CD4-positive, alpha-beta T cell treated with Interleukin-2 at 100 ng/mL for 4 hours (primary cell): ENCODE measurements at places on chromosomes 13 and 19.
A peak's percentile ranks its signal among the peaks of the same experiment; 100 is the strongest.

DNA sequence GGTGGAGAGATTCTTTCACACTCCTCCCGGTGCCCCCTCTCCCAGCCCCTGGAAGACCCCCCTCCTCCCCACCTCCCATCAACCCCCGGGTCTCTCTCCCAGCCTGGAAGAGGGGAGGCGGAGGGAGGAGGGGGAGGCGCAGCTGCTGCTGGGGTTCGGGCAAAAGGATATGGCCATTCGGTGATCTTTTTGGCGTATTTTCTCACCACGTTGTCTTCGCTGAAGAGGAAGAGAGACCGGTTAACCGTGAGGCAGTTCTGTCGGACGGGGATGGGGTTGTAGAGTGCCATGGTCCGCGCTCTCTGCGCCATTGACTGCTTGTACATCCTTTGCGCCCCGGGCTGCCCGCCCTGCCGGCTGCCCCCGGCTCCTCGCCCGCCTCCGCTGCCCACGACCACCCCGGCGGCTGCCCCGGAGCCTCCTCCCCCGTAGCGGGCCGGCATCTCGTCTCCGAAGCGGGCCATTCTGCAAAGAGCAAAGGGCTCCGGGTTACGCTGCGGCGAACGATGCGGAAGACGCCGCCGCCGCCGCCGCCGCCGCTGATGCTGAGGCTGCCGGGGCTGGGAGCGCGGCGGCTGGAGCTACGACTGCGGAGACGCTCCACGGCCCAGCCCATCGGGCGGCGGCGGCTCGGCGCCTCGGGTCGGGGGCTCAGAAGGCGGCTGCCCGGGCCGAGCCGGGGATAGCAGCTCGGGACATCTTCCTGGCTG lies 363 bp downstream of the CACNA1A start:
- no peak for DNase-seq

- DNase-seq = no peak
These were observed 232.6 kb downstream of the UQCRFS1 start for GRCh38 chr19:28980236-28980868.

DNA sequence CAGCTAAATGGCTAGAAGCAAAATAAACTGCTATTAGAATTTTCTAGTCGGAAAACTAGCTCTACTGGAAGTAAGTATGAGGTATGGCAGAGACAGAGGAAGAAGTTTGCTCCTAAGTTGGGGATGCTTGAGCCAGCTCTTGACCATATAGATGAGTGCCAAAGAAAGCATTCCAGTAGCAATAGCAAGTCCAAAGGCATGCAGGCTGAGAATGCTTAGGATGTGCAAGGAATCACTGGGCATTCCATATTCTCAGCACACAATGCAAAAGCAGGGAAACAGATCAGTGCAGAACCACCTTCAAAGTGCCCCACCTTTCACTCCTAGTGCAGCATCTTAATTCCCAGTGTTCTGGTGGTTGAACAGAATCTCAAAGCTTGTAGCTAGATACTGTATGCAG lies 32.9 kb downstream of the SERTM1 start:
- DNase-seq = no peak

DNA sequence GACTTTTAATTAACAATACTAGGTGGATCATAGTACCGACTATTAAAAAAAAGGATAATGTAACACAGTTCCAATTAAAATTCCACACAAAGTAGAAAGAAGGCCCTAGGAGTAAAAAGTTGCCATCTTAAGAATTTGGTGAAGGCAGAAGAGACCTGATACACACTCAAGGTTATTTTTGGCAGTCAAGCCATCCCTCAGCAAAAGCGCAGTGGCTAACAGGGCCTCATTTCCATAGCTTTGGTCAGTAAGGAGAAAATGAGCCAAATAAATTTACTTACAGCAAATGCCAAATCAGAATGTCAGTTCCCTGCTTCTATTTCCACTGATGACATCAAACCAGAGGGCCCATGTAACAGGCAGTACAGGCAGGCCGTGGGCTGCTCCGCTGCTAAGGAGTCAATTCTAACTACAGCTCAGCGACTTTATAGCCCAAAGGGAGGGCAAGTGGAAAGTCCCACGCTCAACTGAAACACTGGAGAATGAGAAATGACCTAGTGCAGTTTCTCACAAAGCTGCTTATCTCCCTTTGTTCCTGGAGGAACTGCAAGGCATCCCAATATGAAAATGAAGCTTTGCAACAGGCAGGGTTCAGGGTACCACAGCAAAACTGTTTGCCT lies 6.3 kb downstream of the ARGLU1 start:
- DNase-seq = peak; percentile 32

DNA sequence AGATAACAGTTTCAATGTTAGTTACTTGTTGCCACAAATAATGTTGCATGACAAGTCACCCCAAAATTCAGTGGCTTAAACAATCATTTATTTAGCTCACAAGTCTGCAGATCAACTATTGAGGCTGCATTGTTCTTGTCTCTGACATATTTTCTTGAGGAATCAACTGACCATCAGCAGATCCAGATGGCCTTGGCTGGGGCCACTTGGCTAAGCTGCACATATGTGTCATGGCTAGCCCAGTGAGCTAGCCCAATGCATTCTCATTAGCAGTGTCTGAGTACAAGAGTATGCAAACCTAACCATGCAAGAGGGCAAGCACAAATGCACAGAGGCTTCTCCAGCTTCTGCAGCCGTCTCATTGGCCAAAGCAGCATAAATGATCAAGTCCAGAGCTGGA lies 180.4 kb downstream of the DNAJC15 start:
- DNase-seq = no peak

DNA sequence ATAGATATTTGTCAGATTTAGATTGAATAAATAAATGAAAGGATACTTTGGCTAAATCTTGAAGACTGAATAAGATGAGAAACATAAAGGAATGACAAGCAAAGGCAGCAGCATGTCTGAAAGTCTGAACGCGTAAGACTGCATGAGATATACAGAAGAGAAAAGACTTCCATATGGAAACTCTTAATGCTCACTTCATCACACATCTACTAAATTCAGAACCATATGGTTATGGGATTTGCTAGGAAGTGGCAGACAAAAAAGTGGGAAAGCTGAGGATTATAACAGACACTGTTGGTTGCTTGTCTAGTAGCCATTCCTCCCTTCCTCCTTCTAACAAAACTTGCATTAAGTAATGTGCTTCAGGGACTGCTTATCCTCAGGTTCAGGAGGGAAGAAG lies 446.7 kb downstream of the KCTD12 start:
- DNase-seq = no peak

GRCh38 chr19:45640849-45641273 lies 1.7 kb upstream of the EML2 start:
- no peak for DNase-seq

DNA sequence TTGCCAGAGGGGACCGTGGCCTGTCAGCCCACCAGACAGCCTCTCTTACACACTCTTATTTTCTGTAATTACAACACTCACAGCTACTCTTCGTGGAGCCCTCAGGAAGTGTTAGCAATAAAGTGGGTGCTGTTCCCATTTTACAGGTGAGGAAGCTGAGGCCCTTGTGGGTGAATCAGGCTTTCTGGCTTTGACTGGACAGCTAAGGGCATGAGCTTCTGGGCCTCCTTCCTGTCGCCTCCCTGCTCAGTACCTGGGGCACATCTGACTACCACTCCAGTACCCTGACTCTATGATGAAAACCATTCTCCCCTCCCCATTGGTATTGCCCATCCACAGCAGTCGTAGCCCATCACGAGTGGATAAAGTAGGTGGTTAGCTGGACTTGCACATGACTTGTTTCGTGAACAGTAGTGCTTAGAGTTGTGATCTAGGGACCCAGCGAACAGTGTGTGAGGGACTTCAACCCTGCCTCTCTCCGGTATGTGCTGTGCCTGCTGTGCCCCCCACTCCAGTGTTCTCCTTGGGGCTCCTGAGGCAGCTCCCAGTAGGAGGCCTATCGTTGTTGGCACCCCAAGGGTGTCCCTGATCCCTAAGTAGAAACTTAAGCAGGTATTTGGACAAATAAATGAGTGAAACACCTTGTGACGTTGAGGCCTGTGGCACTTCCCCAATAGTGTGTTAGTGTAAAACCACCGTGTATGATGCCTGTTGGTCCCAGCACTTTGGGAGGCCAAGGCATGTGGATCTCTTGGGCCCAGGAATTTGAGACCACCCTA lies 38.6 kb downstream of the GATAD2A start:
- DNase-seq = no peak

DNA sequence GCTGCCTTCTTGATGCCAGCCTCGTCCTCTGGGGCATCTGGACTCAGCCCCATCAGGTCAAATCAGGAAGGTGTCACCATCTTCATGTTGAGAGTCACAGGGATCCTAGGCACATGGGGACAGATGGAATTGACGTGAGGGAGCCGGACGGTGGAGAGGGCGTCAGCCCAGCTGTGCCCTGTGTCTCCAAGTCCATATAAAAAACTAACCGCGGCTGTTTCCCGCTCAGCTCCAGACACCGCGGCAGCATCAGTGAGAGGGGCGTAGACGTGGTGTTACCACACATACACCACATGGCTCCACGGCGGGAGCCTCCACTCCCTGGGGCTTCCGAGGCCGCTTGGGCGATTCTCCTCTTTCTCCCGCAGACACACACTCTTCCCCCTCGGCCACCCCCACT lies 5.6 kb upstream of the PRR36 start:
- DNase-seq = no peak
